Fibroblast of skin of left quadriceps (primary cell): ENCODE measurements at places on chromosomes 6 and 20.

GRCh38 chr6:24689964-24690363, 23.1 kb downstream of the ACOT13 start:
- peak; percentile 21 for DNase-seq

DNA sequence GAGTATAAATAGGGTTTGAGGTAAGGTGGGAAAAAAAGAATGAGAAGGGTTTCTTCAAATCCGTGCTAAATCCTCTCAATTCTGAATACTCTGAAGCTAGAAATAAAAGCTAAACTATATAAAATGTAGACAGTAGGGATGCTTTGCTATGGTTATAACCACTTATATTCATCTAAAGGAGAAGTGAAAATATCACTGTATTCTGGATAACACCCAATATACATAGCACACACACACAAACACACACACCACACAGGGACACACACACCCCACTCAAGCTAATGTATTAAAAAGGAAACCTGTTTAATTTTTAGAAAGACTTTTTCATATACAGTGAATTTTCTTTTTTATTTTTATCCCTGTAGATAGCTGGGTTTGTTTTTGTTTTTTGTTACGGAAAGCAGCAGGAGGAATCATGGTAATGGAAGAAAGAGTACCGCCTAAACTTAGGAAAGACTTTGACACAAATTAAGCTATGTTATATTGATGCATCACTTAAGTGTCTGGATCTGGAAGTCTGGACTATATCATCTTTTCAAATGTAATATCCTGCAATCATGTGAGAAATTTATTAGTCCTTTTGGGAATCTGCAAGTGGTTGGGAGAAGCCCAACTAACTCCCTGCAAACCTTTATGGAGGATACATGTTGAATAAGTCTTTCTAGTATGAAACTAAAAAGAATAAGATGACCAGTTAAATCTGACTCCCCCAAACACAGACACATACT, 68.4 kb upstream of the FABP7 start:
- no peak for DNase-seq

- DNase-seq = no peak
Measured at GRCh38 chr20:32894711-32895355, 36.1 kb downstream of the EFCAB8 start.

DNA sequence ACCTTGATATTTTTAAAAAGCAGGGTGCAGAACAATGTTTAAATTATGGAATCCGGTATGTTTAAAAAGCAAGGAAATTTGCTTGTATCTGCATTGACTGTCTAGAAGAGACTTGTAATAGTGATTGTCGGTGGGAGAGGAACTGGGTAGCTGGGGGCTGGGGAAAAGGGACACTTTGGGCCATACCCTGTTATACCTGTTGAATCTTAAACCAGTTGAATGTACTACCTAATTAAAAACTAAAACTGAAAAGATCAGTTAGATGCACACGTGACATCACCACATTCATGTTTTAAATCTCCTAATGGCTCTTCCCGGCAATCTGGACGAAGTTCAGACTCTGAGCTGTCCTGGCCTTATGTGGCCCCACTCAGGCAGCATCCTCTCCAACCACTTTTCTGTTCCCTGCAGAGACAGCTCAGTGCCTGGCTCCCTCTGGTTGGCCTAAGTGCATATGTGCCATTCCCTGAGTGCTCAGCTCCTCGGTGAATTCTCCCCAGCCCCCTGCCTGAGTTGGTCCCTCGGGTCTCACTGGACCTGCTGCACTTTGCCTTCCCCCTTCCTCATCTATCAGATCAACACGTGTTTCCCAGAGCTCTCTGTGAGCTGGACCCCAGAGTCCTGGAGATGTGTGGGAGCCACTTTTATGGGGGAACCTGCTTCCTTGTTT, 36.3 kb downstream of the SLC52A3 start:
- DNase-seq = no peak

- no peak for DNase-seq
Measured at GRCh38 chr6:98824162-98824901, 10.0 kb upstream of the POU3F2 start.

- no peak for DNase-seq
Measured at GRCh38 chr6:55868771-55869479, 6.5 kb downstream of the BMP5 start.

DNA sequence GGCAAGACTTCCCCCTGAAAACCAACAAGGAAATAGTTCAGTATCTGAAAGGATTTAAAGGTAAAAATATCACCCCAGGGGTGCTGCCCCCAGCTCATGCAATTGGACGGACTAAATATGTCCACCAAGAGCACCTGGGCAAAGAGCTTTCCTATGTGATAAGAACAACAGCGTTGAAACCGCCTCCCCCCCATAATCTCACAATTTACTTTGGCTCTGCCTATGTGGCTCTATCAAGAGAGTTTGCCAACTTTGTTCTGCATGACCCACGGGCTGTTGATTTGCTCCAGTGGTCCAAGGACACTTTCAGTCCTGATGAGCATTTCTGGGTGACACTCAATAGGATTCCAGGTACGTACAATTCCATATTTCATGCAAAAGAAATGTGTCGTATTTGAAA, 35.8 kb downstream of the GCNT2 start:
- DNase-seq = no peak

- DNase-seq = no peak
Measured at GRCh38 chr6:126042001-126042419, 55.7 kb downstream of the TRMT11 start.

DNA sequence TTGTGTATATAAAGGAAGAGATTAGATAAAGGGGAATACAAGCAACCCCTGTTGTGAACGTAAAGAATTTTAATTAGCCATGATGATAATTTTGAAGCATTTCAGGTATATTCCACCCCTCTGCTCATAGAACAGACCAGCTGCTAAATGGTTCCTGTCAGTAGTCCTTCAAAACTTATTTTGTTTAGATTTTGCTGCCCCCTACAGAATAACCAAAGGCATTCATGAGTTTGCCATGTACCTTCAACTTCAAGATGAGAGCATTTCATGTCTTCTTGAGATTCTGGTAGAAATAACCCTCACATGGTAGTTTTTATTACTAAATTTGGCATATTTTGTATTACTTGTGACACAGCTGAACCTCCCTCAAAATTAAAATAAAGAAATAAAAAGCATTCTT, 1586.7 kb downstream of the HACE1 start:
- no peak for DNase-seq

GRCh38 chr6:38364775-38365174, 275.0 kb downstream of the BTBD9 start:
- DNase-seq = no peak

DNA sequence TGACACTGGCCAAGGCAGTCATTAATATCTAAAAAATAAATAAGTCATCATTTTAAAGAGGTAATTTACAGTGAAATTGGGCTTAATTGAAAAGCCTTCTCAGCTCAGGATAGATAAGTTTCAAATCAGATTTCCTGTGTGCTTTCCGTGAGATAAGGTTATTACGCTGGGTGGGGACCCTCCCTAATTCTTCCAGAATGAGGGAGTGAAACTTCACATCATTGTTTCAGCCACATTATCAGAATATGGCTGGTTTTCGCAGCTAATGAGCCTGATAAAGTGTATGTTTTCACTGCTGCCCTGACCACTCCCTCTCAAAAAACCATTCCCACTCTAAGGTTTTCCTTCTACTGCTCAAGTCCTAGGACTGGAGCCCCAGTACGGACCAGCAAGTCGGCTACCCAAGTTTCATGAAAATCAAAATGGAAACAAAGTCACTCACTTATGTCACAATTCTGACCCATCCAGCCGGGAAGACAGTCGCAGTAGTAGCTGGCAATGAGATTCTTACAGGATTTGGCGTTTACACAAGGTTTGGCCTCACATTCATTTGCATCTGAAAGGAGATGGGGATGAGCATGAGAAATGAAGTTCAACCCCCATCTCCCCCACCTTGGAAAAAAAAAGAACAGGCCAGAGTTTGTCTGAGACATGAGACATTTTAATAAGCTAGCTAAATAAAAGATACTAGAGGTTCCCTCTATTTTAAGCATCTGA, 24.6 kb downstream of the JAG1 start:
- DNase-seq = no peak

- DNase-seq = no peak
Measured at GRCh38 chr6:46011188-46012085, 4.2 kb downstream of the CLIC5 start.

DNA sequence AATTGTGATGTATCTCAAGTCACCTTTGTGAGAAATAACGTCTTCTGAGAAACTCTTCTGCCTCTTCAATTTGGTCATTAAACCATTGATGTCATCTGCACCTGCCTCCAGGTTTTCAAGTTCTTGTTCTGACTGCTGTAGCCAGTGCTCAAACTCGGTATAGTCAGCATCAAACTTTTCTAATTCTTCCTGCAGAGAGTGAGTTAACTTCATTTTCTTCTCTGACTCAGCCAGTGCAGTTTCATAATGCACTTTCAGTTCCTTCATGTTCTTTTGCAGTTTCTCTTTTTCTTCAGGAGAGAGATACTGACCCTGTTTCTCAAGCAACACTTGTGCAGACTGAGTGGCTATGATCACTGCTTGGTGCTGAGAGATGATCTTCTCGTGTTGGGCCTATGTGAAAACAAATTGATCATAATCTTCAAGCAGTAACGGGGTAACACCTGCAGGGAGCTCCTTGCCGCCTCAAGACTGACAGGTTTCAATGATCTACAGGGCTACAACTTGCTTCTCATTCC, 48.8 kb downstream of the DST start:
- DNase-seq = no peak

- DNase-seq = no peak
Measured at GRCh38 chr20:49400410-49400809, 82.1 kb downstream of the KCNB1 start.

DNA sequence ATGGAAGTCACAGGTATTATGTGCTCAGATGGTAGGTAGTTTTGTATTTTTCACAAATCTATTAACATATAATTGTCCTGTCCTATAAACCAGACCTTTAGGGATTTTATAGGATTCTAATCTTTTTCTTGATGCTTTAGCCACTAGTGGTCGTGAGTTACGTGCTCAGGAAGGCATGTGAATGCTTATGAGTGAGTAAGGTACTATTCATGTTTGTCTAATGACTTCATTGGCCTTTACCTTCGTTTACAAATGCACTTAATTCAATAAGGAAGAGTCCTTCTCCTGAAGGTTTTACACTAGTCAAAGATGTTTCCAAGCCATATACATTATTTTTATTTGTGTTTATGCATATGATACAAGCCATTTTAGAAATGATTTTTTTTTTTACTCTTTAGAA, 23.0 kb downstream of the PACRG start:
- DNase-seq = no peak

DNA sequence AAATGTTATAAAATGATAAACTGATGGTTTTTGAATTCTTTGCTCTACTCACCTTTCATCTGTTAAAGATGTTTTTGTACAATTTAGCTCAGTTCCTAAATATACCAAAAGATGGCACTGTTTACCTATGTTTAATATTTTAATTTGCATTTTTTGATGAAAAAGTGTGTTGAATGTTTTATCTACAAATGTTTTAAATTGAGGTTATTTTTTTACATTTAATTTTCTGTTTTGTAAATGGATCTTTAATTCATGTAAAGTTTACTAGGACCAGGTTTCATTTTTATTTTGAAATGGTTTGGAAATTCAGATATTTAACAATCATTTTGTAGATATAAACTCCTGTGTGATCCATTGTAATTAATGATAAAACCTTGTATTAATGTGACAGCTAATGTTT, 30.0 kb downstream of the CDKAL1 start:
- DNase-seq = peak; percentile 25

DNA sequence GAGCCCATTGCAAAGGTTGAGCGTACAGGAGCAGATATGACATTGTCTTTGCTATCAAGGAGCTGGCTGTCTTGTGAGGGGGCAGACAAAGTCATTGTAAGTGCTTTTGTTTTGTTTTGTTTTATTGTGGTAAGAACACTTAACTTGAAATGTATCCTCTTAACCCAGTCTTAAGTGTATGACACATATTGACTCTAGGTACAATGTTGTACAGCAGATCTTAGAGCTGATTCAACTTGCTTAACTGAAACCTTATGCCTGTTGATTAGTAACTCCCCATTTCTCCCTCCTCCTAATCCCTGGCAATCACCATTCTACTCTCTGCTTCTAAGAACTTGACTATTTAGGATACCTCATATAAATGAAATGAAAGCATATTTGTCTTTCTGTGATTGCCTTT, 429.0 kb downstream of the BMP2 start:
- DNase-seq = peak; percentile 16

DNA sequence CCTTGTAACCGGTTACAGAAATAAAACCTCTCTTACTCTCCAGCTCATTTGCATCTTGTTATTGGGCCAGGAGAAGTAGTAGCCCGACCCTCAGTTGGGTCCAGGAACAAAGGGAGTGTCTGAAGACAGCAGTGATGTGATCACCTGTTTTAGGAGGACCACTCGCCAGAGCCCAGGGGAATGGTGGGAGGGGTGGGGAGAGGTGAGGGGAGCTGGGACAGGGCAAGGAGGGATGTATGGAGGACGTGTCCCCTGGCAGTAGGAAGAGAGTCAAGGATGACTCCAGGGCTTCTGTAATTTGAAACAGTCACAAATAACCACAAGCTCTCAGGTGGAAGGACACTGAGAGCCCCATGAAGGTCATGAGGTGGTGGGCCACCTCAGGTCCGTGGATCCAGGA, 1.4 kb upstream of the PCMTD2 start:
- no peak for DNase-seq

- peak; percentile 47 for DNase-seq
Measured at GRCh38 chr20:47181056-47181862, 175.2 kb downstream of the ZMYND8 start.

DNA sequence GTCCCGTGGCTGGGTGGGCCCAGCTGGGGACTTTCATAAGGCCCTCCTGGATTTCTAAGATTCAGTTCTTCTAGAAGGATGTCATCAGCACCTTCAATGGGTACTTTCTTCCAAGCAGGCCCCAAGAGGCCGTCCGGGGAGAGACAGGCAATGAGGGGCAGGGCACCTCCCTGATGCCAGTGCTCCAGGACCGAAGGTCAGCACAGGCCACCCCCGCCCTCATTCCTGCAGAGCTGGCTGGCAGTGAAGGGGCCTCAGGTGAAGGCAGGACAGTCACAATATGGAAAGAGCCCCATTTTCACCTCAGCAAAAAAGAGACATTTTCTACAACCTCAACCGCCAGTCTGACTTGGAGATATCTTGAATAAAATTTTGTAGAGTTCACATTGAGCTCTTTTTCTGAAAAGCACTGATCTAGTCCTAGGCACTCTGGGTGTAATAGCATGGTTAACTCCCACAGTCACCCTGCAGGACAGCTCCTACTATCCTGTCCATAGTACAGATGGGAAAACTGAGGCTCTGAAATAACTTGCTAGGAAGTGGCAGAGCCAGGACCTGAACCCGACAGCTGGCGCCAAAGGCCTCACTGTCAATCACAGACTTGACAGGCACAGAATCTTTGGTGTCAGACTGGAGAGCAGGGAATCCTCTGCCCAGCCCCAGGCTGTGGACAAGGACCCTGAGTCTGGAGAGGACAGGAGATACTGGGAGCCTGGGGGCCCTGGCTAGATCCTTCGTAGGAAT, 50.3 kb downstream of the RRBP1 start:
- DNase-seq = no peak

DNA sequence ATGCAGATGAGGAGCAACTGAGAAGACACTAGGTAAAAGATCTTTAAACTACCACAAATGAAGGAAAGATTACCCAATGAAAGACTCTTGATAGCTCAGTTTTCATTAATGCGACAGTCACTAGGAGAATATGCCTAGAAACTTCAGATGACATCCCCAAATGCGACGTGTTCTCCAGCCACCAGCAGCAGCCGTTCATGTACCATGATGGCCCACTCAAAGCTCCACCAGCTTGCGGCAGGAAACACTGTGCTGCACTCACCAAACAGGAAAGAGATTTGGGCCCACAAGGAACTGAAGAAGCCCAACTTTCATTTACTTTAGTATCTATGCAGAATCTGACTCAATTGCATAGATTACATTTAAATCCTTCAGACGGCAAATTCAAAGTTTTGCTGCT, 7.5 kb downstream of the DIDO1 start:
- DNase-seq = no peak
